Activated T-cell treated with anti-CD3 and anti-CD28 coated beads, Interleukin-2, amount 50 U/mL, for 72 hours (primary cell): ENCODE measurements at places on chromosomes 13 and 19.
A peak's percentile ranks its signal among the peaks of the same experiment; 100 is the strongest.

GRCh38 chr19:13920940-13921747 is 15.1 kb downstream of the CC2D1A start:
- DNase-seq: peak; percentile 38

- no peak for DNase-seq
These were observed 1.1 kb downstream of the BSG start for GRCh38 chr19:573519-573825.

GRCh38 chr19:37361994-37362393 is 8.9 kb upstream of the ZNF527 start:
- DNase-seq: no peak

- no peak for DNase-seq
These were observed 591.7 kb downstream of the GPC6 start for GRCh38 chr13:93818345-93818744.

DNA sequence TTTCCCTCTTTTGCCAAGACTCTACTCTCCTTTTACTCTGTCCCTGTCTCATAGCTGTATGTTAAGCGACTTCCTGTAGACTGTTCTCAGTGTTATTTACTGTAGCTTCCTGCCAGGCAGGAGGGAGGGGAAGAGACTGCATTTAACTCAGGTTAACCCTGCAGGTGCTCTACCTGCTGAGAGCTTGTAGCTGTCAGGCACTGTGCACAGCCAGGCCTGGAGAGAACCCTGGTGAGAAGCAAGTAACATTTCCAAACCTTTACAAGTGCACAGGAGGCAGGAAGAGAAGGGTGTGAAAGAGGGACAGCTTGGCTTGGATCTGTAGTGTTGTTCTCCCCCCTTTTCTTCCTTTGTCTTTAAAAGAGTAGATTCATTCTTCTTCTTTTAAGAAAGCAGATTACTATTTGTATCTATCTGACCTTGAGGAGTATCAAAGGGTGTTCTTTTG is 167.1 kb downstream of the LMO7 start:
- peak; percentile 3 for DNase-seq

- DNase-seq: no peak
These were observed 49.3 kb downstream of the LIG4 start for GRCh38 chr13:108166078-108166477.

DNA sequence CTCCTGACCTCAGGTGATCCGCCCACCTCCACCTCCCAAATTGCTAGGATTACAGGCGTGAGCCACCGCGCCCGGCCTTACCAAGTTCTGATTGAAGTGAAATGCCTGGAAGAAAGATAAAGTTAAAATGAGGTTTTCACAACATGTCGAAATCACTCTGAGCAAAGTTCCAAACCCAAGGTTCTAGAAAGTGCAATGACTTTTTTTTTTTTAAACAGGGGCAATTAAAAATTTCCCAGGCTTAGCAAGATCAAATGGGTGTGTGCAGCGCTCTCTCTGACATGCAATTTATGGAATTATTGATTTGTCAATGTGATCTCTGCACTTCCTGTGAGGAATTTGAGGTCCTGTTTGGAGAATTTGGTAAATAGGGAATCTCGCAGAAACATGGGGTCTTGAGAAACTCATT is 12.8 kb upstream of the MAP2K2 start:
- no peak for DNase-seq

DNA sequence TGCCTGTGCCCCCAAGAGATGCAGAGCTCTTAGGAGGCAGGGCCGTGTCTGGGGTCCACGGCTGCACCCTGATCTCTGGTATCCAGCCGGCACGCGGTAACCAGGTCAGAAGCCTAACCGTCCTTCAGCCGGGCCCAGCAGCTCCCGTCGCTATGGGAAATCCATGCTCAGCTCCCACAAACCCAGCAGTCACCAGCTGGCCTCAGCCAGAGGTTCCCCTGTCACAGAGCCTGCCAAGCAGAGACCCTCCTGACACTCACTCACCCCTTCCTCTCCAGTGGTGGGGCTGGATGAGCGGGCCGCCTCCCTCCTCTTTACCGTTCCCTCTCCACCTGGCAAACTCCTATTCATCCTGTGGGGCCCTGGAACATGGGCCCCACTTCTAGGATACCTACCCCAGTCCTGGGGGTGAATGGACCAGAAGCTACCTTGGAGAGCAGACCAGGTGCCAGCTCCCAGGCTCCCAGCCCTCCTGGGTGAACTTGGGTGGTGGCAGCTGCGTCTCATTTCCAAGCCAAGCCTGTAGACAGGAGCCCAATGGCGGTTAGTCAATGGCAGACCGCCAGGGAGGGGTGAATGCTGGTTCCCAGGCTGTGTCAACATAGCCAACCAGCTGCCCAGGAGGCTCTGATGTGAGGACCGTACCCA is 21.4 kb upstream of the TCF3 start:
- DNase-seq: no peak

DNA sequence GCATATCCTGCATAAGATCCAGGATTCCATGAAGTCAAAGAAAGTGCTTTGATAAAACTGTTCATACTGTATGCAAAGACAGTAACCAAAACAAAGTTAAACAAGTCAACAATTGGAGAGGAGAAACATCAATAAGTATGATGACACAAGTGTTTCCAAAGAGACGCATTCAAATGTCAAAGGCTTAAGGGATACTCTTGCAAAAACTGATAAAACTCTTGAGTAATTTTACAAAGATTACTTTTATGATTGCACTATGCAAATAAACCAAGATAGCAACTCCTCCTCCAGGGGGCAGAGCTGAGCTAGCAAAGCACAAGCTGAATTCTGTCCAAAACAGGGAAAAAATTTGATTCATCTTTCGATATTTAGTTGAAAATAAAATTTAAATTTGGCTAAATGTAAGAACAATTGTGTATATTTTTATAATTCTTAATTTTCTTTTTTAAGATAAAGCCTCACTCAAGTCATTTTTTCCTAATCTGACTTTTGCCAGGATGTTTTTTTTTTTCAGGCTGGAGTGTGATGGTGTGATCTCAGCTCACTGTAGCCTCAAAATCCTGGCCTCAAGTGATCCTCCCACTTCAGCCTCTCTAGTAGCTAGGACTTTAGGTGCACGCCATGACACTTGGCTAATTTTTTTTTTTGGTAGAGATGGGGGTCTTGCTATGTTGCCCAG is 84.0 kb downstream of the MZT1 start:
- DNase-seq: peak; percentile 59

- DNase-seq: no peak
These were observed 10.0 kb downstream of the NKPD1 start for GRCh38 chr19:45150751-45151281.

GRCh38 chr13:74794582-74794981 is 660.4 kb upstream of the KLF12 start:
- no peak for DNase-seq

- DNase-seq: no peak
These were observed 822 bp upstream of the ZBTB7A start for GRCh38 chr19:4067396-4068046.

- DNase-seq: no peak
These were observed 56.0 kb downstream of the CDADC1 start for GRCh38 chr13:49303533-49304252.

DNA sequence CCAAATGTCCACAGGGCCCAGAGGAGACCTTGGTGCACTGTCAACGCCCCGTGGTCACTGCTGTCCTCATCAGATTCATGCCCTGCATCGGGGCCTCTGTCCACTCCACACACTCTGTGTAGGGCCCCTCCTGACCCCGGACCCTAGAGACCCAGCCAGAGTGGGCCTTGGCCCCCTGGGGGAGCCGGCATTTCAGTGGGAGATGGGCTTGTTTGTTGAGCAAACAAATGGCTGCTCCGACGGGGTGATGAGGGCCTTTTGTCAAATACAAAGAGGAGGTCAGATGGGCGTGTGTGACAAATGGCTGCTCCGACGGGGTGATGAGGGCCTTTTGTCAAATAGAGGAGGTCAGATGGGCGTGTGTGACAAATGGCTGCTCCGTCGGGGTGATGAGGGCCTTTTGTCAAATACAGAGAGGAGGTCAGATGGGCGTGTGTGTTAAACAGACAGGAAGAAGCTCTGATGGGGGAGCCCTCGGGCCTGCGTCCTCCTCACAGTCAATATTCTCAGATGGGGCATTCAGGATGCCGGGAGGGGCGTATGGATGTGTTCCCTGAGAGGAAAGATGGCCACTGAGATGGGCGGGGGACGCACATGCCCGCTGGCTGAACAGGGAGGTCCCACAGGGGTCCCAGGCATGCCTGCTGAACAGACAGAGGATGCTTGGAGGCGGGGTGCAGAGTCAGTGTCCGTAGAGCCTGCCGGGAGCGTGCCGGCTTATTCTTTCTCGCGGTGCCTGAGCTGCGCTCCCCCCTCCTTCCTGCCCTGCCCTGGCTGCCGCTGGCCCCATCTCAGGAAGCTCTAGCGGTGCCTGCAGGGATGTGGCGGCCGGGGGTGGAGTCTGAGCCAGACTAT is 36.3 kb downstream of the SMIM24 start:
- no peak for DNase-seq
